NK-92 treated with Interleukin-12 subunit alpha and Interleukin-12 subunit beta, amount 100 ng/mL, for 24 hours (cell line): ENCODE measurements at places on chromosomes 11 and 22.

GRCh38 chr22:37924386-37925065, 18.4 kb downstream of the MICALL1 start:
- no peak for DNase-seq

DNA sequence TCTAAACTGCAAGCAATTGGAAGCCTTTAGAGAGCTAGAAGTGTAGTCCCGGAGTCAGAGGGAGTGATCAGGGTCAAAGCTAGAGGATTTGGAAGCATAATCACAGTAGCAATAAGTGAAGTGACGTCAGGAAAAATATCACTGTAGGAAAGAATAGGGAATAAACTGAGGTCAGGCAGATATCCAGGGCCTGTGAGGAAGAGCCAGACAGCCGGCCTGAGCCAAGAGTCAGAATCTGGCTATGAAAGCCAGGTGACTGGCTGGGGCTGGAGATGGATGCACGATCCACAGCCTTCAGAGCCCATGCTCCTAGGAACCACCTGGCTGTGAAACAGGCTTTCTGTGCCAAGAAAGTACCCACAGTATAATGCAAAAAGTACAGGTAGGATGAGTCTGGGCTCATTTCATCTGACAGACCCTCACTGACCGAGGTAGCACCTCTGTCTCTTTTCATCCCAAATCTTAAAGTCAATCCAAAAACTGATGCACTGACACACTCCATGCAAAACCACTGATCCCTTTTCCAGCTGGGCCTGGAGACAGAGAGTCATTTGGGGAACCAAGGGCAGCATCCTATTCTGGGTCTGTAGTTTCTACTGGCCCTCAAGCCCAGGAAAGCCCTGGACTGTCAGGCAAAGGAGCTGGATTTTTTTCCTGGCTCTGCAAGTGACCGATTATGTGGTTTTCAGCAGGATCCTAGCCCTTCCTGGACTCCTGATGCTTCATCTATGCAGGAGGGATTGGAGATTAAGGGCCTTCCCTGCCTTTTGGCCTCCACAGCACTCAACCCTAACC, 21.3 kb downstream of the TRIM66 start:
- no peak for DNase-seq

DNA sequence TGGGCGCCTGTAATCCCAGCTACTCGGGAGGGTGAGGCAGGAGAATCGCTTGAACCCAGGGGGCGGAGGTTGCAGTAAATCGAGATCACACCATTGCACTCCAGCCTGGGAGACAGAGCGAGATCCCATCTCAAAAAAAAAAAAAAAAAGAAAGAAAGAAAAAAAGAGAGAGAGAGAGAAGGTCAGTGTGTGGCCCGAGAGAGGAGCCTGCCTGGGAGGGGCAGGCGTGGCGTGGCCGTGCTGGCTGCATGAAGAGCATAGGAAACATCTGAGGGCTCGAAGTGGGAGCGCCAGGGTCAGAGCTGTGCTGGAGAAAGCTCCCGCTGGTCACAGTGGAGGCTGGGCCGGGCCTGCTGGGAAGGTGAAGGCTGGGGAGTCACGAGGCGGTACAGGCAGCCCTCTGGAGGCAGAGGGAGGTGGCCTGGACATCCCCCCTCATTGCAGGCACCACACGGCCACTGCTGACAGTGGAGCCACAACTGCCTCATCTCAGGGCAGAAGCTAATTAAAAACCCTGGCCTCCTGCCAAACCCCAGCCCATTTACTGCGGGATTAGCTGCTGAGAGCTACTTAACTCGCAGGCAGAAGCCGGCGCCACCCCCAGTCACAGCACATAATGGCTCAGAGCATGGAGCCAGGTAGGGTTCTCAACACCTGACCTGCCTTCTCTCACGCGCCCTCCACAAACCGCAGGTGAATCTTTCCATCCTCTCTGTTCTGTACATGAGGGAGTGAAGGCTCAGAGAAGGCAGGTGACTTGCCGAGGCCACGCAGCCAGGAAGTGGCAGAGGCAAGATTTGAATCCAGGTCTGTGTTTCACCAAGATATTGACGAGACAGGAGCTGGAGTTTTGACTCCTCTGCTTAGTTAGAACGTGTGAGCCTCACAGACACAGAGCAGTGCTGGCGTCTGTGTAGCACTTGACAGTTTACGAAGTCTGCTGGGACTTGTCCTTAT, 32.6 kb downstream of the NFAM1 start:
- DNase-seq = no peak

DNA sequence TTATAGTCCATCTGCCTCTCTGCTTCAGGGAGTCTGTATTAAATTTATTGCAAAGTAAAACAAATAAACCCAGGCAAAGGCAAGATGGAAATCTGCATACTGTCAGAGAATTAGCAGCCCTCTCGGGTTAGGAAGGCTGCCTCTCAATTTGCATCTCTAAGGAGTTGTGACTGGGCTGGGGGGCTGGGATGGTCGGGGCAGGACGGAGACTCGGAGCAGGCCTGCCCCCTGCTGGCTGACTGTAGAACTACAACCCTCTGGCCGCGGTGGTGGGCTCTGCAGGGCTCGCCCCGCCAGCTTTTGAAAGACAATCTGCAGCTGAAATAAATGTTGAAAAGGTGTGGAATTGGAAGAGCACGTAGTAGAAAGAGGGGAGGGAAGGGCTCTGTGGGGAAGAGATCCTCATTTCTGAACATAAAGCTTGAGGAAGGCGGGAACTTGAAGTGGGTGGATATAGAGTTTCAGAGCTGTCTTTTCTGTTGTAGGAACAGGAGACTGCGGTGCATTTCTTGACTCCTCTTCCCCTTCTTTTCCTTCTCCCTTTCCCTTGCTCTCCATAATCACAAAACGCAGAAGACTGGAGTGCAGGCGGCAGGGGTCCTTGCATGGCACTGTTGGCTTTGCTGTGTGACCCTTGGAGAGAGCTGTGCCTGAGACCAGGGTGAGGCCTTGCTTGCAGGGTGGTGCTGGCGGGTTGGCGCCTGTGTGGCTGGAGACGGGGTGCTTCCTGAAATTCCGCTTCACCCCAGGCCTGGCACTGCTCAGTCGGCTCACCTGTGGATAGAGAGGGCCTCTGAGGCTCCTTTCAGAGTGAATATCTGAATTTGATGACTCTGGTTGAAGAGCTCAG, 22.6 kb upstream of the PKNOX2 start:
- DNase-seq = no peak

DNA sequence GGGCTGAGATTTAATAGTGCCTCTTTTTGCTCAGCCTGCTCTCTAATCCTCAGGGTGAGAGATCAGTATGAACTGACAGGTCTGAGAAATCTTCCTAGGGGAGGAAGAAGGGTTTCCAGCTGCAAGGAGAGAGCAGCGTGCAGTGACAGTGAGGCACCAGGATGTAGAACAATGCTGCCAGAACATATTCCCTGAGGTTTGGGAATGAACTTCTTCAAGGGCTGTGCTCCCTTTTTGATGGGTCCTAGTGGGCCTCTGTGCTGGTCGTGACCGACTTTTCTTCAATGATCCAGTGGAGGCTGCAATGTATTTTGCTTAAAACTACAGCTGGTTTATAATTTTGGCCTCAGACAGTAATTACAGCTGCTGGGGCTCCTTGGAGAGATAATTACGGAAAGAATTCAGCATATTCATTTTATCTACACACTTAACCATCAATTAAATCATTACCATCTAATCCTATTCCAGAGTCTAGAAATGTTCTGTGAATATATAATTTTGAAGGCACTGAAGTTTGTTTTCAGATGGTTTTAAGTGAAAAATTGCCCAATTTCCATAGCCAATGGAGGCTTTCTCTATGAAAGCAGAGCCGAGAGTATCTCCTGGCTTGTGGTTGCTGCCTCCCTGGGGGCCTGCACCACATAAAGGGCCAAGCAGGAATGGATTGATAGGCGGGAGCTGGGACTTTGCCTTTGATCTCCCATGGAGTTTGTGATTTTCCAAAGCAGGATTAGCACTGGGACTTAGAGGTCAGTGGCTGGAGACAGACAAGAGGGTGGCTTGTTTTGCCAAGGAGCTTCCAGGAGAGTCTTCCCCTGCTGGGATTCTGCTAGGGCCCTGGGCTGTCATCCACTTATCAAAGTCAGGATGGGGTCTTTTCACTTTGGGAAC, 41.0 kb upstream of the OLFML1 start:
- DNase-seq = no peak

DNA sequence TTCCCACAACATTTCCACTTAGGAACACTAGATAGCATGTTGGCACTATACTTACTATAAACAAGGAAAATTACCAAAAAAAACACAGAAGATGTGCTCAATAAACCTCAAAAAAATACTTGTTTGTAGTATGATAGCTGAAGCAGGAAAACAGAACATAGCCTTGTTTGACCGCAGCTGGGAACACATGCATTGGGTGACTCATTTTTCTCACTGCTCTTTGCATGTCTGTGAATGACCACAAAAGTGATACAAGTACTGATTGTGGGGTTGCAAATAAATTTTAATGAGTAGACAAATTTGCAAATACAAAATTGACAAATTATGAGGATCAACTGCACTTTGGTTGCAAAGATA, 22.8 kb upstream of the GUCY1A2 start:
- peak; percentile 17 for DNase-seq

GRCh38 chr22:38845004-38845740, 1.3 kb upstream of the NPTXR start:
- no peak for DNase-seq

DNA sequence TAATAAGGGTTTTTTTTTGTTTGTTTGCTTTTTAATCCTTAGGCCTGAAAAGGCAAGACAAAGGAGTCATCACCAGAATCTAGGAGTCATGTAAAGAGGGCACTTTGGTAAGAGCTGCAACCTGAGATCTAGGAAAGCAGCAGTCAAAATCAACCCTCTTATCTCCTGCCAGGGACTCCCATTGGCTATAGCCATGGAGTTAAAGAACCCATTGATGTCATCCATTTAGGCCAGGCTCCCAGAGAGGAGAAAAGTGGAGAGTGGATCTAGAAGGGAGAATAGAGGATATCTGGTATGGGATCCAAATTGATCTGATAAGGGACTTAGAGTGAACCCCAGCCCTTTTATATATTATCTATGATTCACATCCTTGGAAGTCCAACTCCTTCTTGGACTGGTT, 35.9 kb downstream of the ZNF215 start:
- DNase-seq = no peak

DNA sequence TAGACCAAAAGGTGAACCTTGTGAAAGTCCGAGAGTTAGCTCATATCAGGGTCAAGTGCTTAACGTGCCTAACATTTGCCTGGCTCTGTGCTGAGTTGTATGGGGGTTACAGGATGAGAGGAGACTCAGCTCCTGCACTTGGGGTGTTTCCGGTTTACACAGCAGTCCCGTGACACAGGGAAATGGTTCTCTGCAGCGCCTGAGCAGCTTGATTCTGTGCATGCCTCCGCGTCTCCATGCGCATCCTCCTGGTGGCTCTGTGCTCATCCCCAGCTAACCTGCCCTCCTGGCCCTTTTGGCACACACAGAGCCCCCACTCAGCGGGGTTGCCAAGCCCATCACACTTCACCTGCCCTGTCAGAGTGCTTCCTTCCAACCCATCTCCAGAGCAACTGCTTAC, 238.3 kb upstream of the TBCEL start:
- no peak for DNase-seq

DNA sequence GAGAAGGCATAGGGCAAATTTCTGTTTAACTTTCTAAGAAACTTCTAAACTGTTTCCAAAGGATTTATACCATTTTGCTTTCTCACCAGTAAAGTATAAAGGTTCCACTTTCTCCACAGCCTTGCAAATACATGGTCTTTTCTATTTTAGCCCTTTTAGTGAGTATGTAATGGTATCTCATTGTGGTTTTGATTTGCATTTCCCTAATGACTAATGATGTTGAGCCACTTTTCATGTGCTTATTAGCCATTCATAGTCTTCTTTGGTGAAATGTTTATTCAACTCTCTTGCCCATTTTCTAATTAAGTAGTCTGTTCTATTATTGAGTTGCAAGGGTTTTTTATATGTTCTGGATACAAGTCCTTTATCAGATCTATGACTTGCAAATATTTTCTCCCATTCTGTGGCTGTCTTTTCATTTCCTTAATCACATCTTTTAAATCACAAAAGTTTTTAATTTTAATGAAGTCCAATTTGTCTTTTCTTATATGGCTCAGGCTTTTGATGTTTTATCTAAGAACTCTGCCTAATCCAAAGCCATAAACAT, 83.8 kb upstream of the KCNQ1OT1 start:
- no peak for DNase-seq

DNA sequence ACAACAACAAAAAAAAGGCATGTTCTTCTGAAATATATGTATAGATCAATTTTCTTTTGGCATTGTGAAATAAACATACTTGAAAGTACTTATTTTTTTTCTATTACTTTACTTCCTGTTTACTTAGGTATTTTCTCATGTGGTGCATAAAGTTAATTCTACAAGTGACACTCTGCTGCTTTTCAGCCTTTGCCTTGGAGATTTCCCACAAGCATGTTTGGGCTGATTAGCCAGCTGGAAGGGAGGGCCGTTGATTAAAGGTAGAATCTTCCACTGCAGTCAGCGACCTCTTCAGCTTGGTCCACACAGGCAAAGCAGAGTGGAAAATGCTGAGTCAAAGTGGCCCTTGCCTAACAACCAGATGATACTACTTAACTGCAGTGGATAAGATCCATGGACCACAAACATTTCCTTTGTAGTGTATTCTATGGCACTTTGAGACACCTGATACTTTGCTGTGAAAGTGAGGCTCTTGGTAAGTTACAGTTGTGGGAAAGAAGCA, 176.0 kb downstream of the ARHGAP42 start:
- DNase-seq = no peak

GRCh38 chr11:63855975-63856374, 17.1 kb downstream of the MARK2 start:
- no peak for DNase-seq

GRCh38 chr11:82047200-82047599, 686.5 kb downstream of the FAM181B start:
- no peak for DNase-seq

- no peak for DNase-seq
Observed at GRCh38 chr11:76673176-76674142, 2.9 kb upstream of the LRRC32 start.

DNA sequence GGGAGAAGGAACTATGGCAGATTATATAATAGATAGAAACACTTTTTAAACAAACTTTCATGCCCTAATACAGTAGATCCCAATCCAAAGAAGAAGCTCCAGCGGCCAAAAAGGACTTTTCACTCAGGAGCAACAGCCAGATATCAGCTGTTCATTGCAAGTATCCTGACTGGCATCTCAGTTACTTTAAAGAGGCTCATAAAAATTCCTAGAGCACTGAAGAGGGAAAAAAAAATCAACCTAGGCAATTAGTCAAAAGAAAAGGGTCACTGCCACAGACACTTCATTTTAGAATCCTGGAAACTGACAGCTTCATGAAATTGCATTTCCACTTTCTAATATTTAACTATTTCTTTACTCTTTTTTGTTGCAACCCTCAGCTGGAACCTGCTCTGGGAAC, 170.6 kb upstream of the SOX6 start:
- no peak for DNase-seq

- DNase-seq = no peak
Observed at GRCh38 chr11:19598456-19598855, 114.2 kb upstream of the NAV2 start.

DNA sequence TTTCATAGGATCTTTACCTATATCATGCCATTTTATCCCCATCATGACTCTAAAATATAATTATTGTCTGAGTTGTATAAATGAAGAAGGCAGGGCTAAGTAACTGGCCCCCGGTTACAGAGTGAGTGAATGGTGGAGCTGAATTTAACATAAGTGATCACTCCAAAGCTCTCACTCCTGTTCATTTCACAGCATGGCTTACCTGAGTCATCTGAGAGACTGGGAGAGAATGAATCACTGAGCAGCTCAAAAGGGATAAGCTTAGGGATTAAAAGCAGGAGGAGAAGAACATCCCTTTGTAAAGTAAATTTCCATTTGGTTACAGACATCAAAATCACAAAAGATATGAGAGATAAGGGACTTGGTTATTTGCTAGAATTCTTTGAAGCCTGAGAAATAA, 294.0 kb upstream of the CTSC start:
- no peak for DNase-seq
